ENCODE measurements at places on chromosomes 2 and 18.

- DNase-seq: no peak
These were observed 427.2 kb downstream of the KCNJ3 start for GRCh38 chr2:155125585-155126230.

DNA sequence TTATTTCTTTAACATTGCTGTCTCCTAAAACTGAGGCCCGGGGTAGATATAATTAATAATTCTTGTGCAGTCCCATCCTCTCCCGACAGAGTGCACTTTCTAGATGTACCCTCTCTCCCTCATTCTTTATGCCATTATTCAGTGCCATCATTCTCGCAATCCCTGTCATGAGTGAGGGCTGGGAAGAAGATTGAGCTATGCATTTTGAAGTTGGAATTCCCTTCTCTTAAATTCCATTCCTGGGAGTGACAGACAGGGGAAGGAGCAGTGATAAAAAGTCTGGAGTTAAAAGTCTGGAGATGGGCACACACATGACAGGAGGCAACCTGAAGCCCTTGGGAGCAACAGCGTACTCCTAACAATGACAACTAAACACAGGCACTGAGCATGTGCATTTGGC, 2.6 kb upstream of the KCNE4 start:
- DNase-seq: no peak

DNA sequence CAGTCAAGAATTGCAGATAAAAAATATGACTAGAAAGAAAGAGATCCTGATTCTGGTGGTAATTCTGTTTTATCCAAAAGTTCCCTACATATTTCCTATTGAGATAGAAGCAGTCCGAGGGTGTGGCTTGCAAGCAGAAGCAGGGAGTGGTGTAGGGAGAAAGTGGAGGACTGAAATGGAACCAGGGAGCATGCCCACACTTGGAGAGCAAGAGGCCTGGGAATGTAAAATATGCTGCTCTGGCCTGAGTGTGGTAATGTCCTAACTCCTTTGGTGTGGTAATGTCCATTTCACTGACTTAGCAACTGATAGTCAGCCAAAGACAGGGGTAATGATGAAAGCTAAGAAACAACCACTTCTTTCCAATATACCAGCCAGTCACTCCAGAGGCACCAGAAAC, 30.1 kb upstream of the FMNL2 start:
- DNase-seq: no peak

DNA sequence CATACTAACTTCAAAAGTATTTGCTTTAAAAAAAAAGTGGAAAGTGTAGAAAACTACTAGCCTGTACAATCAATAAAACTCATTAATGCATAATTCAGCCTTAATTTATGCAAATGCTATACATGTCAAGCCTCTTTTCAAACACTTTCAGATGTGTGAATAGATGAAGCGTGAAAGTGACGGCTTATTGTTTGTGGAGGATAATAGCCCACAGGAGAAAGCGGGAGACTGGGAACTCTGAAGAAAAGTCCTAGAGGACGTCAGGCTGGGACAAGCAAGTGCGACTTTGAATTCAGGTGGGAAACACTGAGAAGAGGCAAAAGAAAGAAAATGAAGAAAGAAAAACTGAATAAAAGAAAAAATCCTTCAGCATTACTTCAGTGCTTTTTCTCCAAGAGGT, 108.5 kb downstream of the STK39 start:
- DNase-seq: no peak

DNA sequence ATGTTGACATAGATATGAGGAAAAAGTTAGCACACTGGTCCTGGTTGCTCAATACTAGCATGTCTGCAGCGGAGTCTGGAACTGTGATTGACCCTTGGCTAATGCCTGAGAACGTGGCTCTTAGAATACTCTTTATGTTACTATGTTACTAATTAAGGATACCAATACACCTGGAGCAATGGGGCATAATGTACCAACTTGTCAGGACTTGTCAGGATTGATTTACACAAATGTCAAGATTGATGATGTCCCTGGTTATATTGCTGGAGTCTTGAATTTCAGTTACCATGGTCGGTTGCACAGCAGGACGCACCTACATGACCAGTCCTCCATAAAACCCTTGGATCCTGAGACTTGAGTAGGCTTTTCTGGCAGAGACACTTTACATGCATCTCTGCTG, 810.9 kb downstream of the CPS1 start:
- no peak for DNase-seq

DNA sequence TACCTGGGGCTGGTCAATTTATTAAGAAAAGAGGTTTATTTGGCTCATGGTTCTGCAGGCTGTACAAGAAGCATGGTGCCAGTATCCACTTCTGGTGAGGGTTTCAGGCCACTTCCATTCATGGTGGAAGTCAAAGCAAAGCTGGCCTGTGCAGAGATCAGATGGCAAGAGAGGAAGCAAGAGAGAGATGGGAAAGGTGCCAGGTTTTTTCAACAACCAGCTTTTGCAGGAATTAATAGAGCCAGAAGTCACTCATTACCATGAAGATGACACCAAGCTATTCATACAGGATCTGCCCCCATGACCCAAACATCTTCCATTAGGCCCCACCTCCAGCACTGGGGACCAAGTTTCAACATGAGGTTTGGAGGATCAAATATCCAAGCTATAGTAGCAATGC, 56.8 kb upstream of the ST3GAL5 start:
- DNase-seq: no peak

DNA sequence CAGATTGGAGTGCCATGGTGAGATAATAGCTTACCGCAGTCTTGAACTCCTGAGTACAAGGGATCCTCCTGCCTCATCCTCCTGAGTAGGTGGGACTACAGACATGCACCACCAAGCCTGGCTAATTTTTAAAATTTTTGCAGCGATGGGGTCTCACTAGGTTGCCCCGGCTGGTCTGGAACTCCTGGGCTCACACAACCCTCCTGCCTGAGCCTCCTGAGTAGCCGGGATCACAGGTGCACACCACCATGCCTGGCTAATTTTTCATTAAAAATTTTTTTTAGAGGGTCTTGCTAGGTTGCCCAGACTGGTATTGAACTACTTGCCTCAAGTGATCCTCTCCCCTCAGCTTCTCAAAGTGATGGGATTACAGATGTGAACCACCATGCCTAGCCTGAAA, 27.8 kb downstream of the RAB31 start:
- no peak for DNase-seq
